ENCODE measurements at places on chromosomes 13 and 19.

GRCh38 chr13:82751206-82751605 is 1131.1 kb downstream of the SLITRK1 start:
- DNase-seq = no peak

GRCh38 chr13:42420304-42420703 is 148.4 kb downstream of the AKAP11 start:
- DNase-seq = no peak

DNA sequence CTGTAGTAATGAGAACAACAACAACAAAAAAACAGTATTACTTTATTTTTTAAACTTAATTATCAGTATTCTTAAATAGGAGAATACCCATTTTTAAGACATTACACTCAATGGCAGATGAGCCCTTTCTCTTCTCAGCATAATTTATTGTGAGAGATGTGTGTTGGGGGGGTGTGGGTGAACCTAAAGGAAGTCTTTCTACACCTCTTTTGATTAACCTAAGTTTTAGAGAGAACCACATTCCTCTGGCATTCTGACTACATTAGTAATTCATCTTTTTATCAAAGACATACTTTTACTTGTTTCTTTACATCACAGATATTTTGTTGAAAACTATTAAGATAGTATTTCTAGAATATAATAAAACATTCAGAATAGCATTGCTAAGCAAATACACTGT is 890.9 kb downstream of the PCDH9 start:
- DNase-seq = no peak

- no peak for DNase-seq
Observed at GRCh38 chr19:6865849-6866248, 21.5 kb upstream of the ADGRE1 start.

DNA sequence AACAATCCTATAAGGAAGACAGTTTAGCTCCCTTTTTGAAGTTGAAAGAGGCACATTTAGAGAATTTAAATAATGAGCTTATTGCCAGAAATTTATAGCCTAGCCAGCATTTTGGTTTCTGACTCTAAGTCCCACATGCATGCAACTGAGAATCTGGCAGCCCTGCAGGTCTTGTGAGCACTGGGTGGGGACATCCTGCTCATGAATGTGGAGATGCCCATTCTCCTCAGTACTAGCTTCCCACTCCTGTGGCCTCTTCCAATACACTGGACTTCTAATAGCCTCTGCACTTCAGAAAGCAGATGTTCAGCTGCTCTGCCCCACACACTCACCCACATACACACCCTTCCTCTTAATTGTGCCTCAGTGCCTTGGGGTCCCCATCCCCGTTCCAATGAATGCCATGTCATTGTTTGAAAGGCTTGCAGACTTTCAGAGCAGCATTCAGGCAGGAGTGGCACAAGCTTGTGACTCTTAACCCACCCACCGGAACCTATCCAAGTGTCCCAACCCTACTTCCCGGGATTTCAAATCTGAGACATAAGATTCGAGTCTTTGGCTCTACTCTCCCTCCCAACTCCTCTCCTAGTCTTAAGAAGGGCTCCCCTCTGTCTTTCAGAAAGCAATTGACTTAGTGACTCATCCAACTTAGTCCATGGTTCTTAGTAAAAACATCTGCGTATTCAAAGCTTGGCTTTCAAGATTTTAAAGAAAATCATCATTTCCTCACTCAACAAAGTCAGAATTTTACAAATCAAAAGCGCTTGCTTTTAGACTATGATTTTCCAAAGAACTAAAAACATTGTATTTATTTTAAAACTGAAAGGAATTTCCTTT is 80.0 kb upstream of the FREM2 start:
- DNase-seq = no peak

GRCh38 chr13:46715363-46715762 is 81.6 kb downstream of the ESD start:
- no peak for DNase-seq

- no peak for DNase-seq
Observed at GRCh38 chr19:8503510-8503909, 1.1 kb upstream of the PRAM1 start.

DNA sequence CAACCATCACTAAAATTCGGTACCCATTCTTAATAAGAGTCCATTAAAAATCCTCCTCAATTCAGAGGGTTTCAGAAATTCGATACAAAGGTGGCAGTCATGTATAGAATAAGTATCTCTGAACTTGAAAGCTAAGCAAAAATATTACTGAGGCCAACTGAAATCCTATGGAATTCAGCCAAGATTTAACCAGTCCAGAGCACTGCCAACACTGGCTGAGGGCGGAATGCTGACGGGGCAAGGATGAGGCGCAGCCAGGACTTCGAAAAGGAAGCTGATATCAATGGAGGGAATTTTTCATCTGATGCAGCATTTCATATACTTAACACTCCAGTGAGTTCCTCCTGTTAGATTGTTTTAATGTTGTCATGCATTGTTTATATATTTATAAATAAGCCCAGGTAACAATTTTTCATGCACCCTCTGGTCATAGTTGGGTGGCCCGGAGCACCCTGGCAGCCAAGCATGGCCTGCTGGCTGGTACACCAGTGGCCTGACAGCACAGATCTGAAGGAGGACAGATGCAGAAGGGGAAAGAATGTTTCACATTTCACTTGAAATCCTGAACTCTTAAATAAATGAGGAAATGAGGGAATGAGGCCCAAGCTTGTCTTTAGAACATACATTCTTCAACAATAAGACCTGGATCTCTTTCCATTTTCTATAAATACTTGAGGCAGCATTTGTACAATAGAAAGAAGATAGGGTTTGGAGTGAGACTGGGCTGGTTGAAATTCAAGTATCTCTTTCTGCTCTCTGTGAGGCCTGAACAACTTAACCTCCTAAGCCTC is 41.5 kb downstream of the WDFY2 start:
- DNase-seq = no peak

GRCh38 chr13:106100171-106100919 is 435.1 kb downstream of the EFNB2 start:
- DNase-seq = no peak

DNA sequence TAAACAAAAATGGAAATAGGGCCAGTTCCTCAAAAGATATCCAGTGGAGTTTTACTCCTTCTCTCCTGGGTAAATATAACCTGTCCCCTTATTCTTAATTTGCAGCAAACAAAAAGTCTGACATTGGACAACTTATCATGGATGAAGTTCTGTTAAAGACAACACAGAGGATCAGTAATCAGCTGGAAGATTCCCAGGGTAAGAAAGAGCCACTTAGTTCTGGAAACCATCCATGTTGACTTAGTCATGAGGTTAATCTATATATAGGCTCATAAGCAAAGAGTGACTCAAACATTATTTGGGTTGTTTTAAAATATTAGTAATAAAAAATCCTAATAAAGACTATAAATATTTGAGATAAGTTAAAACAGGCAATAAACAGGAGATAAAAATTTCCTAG is 40.5 kb upstream of the EBPL start:
- DNase-seq = no peak

DNA sequence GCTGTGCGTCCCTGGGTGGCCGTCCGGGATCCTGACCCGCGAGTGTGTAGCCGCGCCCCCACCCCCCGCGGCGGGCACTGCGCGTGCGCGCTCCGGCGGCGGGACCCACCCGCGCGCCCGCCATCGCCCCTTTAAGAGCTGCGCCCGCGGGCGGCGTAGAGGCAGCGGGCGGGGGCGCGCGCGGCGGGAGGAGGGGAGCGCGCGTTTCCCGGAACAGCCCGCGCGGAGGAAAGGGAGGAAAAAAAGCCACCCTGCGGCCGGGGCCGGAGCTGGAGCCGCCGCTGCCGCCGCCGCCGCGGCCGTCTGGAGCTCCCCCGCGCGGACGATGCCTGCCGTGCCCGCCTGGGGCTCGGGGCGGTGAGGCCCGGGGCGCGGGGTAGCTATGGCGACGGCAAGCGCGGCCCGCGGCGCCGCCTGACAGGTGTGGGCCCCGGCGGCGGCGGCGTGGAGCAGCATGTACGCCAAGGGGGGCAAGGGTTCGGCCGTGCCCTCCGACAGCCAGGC is at the start of gene SSBP4:
TSS of gene SSBP4 (plus strand) at position 204 of the 504 bp plus-strand sequence. CDS start at position 455, 251 bp downstream.
- peak; percentile 59 for DNase-seq

- DNase-seq = no peak
Observed at GRCh38 chr13:32733690-32734089, 147.4 kb downstream of the PDS5B start.

DNA sequence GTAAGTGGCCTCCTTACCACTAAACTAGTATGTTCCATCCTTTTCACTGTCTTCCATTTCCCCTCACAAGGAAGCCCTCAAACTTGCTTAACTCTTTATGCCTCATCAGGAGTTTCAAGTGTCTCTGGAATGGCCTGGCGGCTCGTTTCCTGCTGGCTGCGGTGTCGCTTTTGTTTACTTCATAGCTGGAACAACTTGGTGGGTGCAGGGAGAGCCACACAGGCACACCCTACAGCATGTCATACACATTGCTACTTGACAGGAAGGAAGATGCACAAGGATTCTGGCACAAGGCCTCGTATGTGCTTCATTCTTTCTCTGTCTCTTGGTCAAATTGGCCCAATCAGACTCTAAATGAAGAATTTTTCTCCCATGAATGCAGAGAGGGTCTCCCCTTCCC is 488.3 kb downstream of the FOXO1 start:
- DNase-seq = no peak

DNA sequence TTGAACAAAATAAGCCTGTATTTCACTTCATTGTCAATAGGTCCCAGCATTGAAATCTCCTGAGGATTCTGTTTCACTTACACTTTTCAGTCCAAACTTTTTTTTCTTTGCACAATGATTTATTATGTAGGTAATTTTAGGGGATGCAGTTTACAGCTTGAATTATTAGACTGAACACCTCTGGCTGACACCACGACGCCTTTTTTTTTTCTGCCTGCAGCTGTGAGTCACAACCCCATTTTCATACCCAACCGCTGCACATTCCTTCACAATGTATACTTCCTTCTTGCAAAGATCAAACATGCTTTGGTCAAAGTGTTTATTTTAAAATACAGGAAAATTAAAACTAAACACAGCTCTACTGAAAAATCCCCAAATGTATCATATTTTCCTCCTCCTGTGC is 11.4 kb downstream of the ZIC2 start:
- no peak for DNase-seq

DNA sequence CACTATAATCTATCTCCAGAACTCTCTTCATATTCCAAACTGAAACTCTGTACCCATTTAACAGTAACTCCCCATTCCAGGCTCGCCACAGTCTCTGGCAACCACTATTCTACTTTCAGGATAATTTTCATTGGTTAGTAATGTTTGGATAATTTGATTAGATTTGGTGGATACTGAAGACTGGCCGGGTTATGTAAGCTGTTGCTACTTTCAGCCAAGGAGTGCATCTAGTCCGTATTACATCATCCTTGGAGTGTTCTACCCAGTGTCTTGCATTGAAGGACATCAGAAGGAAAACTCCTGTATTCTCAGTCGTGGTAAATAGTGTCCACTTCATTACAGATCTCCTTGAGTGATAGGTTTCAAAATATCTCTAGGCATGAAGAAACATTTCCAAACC is 60.5 kb downstream of the PCCA start:
- DNase-seq = no peak

GRCh38 chr13:44013758-44014291 is 134.1 kb downstream of the LACC1 start:
- DNase-seq = no peak

DNA sequence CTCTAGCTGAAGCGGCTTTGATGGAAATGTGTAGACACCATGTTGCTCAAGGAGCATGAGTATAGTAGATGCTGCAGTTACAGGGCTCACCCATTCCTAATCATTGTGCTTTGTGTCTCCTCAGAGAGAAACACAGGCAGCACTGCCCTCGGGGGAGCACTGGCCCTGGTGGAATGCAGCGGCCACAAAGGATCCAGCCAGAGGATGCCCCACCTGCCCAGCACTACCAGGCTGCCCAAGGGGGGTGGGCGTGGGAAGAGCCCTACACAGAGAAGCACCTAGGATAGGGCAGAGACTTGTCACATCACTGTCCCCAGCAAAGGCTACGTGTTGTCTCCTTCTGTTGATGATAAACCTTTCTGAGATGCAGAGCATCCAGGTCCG is 9.0 kb downstream of the TUBA3C start:
- DNase-seq = no peak
